NT2/D1 (cell line): ENCODE measurements at places on chromosomes 6 and 20.
A peak's percentile ranks its signal among the peaks of the same experiment; 100 is the strongest.

GRCh38 chr6:137766596-137767370 lies 100.3 kb upstream of the TNFAIP3 start:
- DNase-seq: no peak

GRCh38 chr6:138107752-138108592 lies 753 bp upstream of the PERP start:
- DNase-seq: no peak

DNA sequence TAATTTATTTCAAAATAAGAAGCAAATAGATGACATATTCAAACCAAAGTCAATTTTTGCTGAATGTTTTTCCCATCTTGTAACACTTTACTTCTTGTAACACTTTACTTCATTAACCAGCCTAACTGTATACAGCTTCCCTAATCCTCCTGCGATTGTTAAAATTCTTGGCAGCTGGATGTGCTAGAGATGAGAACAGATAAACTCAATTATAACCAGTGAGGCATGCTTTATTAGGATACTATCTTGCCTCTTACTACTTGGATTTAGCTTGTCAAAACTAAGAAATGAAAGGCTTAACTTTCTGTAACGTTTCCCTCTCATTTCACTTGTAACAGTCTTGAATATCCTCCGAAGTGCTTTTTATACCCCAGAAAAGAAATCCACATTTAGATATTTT lies 94.1 kb upstream of the BMP5 start:
- DNase-seq: no peak

DNA sequence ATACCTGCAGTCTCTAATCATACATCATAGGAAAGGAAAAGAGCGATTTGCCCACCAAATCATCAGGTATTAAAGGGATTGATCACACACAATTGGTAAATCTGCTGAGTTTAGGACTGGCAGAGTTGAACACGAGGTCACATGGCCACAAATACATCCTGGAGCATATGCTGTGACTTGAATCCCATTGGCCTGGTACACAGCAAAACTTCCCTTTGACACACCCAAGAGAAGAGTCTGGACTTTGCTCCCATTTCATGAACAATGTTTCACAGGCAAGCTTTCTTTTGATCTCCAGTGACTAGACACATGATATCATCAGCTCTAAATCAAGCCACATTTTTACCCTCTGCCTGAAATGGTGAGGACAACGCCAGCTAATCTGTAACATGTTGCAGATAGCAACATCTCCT lies 117.9 kb downstream of the ISM1 start:
- DNase-seq: no peak

- no peak for DNase-seq
Observed at GRCh38 chr20:40617594-40617993, 71.4 kb downstream of the MAFB start.

- DNase-seq: peak; percentile 71
Observed at GRCh38 chr6:106804346-106805335, 169.9 kb downstream of the CD24 start.

DNA sequence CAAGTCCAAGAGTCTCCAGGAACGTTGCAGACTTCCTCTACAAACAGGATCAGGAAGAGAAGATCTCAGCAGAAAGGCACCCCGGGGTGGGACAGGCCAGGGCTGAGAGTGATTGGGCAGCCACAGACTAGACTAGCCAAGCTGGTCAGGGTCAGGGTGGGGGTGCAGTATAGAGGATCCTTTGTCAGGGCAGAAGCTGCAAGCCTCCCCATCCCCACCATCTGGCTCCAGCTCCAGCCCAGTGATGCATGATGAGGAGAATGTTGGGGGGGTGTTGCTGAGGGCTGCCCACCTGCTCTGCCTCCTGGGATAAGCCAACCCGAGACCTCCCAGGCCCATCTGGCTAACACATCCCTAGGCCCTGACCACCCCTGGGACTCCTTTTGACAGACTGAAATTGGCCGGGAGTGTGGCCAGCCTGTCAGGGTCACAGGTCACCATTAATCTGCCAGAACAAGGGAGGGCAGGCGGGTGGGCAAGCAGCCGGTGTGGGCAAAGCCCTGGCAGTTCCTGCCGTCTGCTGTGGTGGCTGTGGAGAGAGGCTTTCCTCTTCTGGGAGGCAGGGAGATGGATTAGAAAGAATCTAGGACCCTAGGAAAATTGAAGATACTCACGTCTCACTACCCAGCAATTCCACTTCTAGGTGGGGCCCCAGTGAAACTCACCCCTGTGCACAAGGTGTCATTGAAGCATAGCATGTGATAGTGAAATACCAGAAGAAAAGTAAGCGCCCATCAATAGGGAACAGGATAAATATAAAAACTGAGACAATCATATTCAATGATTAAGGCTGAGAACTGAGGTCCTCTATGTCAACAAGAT lies 22.1 kb upstream of the SNTA1 start:
- no peak for DNase-seq

DNA sequence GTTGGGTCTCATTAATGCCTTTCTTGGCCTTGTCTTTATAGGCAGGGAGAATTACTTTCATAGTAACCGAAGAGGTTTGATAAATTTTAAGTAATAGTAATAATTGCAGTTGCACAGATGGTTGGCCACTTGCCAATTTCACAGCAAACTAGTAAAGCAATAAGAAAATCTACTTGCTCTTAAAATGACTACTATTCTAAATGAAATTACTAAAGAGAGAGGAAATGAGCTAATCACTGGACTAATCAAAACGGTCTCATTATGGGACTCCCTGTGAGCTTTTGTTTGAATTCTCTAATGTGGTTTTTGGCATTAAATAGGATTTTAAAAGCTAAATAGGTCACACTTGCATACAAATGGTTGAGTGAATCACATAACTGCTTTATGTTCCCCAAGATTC lies 227.4 kb upstream of the PLN start:
- no peak for DNase-seq

- DNase-seq: no peak
Observed at GRCh38 chr20:57879437-57879778, 169.6 kb upstream of the PMEPA1 start.

GRCh38 chr6:14520536-14520935 lies 403.0 kb downstream of the CD83 start:
- no peak for DNase-seq

DNA sequence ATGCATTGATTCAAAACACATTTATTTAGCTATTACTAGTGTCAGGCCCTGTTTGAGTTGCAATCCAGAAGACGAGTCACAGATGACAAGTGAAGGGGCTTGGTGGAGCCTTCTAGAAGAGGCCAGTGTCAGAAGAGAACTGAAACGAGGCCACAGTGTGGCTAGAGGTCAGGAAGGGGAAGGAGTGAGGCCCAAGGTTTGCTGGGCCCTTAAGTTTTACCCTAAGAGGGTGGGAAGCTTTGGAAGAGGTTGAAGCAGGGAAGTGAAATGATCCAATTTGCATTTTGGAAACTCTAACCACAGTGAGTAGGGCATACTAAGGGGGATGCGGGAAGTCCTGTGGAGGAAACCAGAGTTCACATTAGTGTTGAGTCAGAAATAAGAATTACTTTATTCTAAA lies 25.0 kb downstream of the TTK start:
- DNase-seq: no peak

DNA sequence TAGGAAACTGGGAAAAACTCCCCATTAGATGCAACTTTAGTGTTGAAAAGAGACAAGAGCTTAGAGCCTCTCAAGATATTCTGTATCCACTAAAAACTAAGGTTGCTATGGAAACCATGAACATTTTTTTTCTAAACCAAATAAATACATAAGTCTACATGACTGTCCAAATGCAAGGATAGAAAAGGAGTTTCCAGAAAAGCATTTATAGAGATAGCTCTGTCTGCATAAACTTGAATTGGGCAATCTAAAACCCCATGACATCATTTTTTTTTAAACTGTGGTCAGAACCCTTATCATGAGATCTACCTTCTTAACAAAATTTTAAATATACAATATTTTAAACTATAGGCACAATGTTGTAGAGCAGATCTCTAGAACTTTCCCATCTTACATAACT lies 36.4 kb upstream of the FAM83B start:
- no peak for DNase-seq

DNA sequence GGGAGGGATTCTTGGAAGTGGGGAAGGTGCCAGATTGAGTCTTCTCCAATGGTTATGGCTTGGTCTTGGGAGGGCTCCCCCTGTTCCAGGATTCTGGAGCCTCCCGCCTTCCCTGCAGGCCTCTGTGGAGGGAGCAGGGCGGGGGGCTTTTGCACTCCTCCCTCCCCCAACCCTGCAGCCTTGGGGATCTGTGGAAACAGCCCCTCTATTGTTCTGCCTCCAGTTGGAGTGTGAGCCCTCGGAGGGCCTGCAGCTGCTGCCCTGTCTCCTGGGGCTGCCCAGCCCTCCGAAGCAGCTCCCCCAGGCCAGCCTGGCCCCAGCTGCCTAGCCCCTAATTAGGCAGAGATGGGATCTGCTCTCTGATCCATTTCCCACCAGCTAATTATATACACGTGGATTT lies 14.7 kb downstream of the FAM110A start:
- no peak for DNase-seq

- no peak for DNase-seq
Observed at GRCh38 chr20:50194422-50194830, 3.8 kb downstream of the CEBPB start.

GRCh38 chr20:42598581-42598980 lies 591.1 kb downstream of the PTPRT start:
- DNase-seq: no peak

GRCh38 chr6:19470333-19470732 lies 366.8 kb upstream of the ID4 start:
- no peak for DNase-seq

DNA sequence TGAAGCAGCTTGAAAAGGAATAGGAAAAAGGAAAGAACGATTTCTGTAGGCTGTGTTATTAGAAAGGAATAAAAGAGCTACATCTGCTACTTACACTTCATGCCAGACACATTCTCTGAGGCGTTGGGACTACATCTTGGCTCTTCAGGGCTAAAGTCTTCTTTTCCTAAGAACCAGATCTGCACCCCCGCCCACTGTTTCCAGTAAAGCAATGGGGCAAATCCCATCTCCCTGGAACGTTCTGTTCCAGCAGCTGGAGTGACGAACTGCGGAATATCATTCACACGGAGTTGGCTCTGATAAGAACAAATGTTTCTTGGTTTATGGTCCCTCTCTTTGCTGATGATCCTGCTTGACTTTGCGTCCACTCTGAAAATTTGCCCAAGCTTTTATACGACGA lies 26.9 kb downstream of the FAM50B start:
- DNase-seq: no peak

DNA sequence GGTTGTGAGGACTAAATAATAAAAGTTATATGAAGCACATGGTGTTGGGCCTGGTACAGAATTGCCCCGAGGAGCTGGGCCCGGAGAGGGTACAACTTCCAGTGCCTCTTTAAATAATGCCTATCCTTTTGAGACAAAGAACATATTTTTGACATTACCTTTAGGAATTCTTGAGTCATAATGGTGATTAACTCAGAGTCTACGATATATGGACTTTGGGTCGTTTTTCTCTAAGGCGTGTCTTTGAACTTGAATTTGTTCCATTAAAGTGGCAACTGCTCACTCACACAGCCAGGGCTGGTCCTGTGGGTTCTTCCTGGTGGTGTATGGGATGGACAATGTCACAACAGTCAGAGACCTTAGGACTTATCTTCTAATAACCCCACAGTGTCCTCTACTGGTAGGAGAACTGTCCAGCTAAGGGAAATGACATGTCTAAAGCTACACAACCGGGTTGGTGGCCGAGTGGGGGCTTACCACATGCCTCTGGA lies 106.5 kb downstream of the CDC5L start:
- no peak for DNase-seq

DNA sequence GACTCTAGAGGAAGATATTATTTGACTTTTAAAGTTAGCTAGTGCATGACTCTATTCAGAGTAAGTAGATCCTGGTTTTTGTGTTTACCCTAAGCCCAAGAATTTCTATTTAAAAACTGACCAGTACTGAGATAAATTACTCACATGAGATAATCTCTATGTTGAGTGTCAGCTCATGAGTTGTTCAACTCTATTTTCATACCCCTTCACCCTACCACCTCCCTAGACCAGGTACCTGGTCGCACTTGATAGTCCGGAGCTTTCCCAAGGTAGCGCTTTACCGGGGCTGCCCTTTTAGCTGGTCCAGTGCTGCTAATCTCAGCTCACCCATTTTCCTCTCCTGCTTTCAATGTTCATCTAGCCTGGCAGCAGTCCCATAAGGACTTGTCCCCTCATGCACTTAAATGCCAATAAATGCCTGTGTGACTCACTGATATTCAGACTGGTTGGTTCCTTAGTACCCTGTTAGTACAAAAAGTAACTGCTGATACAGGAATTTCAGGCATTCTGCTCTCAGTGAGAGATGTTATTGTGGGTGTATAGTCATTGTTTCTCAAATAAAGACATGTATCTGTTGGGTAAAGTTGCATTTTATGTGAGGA lies 503.9 kb downstream of the ADGRB3 start:
- no peak for DNase-seq

DNA sequence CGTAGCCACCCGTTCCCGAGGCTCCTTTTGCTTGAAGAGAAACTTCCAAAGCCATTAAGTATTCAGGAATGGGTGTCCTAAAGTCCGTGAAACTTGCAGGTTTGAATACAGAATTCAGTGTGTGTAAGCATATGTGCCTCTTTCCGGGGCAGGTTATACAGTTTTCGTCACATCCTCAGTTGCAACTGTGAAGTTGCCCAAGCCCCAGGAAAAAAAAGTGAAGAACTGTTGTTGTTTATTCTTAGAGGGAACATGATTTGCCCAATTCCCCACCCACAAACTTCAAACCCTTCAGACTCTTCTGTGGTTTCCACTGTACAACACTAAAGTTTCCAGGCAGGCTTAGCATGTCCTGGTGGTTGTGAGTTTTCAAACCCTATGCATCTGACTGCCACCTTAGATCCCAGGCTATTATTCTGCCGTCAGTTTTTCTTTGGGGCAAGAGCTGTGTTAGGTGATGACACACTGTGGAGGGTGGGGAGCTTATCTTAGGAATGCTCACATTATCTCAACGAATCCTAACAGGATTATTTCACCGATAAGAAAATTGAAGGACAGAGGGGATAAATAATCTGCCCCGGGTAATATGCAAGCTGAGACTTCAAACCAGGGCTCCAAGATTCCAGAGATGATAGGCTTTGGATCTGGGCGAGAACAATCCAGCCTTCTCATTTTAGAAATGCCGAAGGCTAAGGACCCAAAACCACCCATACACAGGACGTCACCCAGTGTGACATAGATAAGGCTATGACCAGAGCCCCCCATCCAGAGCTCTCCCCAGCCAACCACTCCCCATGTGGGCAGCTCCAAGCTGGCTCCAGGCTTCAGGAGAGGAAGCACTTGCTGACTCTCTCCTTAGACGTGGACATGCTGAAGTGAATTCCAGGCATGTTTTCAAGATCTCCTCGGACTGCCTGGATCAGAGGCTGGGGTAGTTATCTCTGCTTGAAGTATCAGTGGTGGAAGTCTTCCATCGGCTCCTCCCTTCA lies 81.7 kb upstream of the AFDN start:
- DNase-seq: no peak
